ENCODE measurements at places on chromosomes 7 and 10.

DNA sequence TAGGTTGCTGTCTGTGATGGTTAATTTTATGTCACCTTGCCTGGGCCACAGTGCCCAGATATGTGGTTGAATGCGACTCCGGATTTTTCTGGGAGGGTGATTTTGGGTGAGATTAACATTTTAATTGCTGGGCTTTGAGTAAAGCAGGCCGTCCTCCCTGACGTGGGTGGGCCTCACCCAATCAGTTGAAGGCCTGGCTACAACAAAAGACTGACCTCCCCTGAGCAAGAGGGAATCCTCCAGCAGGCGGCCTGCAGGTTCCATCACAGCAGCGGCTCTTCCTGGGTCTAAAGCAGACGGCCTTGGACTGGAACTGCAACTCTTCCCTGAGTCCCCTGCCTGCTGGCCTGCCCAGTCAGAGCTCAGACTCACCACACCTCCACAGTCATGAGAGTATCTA lies 114.2 kb downstream of the SFMBT2 start:
- DNase-seq = no peak

- no peak for DNase-seq
Observed at GRCh38 chr7:81960026-81960425, 190.2 kb upstream of the HGF start.

GRCh38 chr10:73867126-73867807 lies 7.1 kb downstream of the CAMK2G start:
- DNase-seq = no peak

GRCh38 chr7:42278344-42278743 lies 41.3 kb upstream of the GLI3 start:
- DNase-seq = no peak

- DNase-seq = peak; percentile 50
Observed at GRCh38 chr10:70296406-70296899, 12.6 kb upstream of the NPFFR1 start.

- no peak for DNase-seq
Observed at GRCh38 chr10:114375047-114375446, 29.3 kb downstream of the AFAP1L2 start.

GRCh38 chr7:46123-46829 lies 146.1 kb upstream of the FAM20C start:
- DNase-seq = no peak

DNA sequence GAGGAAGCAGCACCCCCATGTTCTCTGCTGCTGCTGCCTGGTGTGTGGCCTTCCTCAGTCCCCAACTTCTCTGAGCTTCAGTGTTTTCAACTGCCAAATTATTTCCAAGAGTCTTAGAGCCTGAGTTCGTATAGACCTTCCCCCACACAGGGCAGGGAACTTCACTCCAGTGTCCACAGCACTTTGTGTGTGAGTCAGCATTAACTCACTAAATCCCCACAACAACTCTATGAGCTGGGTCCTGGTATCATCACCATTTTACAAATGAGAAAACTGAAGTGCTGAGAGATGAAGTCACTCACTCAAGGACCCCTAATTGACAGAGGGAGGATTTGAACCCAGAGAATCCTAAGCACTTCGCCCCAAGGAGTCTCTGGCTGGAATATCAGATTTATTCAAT lies 48.3 kb downstream of the ADCYAP1R1 start:
- DNase-seq = no peak

DNA sequence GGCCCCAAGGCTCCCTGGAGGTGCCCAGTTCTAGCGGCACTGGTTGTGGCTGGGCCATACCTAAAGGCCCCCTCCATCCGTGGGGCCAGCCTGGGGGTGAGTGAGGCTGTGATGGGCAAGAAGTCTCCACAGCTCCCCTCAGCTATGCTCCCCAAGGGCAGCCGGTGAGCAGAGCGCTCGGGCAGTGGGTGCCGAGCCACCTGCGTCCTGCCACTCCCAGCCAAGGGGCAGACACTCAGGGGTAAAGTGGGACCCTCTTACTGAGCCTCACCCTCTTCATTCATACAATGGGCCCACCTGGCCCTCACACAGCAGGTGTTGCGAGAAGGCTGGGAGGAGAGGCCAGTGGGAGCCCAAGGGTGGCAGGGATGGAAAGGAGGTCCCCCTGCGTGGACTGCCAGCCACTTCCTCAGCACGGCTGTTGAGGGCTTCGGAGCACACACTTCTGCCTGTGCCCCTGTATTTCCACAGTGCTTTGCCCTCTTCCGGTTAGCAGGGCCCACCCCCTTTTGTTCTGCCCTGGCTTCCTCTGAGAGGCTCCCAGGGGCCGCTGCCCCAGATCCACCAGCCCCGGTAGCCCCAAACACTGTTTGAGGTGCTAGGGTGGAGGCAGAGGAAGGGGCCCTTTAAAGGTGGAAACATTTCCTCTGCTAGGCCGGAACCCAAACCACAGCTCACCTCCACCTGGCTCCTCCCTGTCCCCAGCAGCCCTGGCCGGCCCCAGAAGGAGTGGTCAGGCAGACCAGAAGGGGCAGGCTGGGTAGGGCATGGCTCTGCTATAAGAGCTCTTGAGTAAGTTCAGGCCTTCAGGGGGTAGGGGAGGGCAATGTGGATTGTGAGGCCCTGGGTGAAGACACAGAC lies 16.4 kb upstream of the C10orf105 start:
- DNase-seq = no peak

GRCh38 chr10:11748866-11749265 lies 6.7 kb downstream of the ECHDC3 start:
- no peak for DNase-seq

- no peak for DNase-seq
Observed at GRCh38 chr10:86798611-86799010, 42.2 kb downstream of the BMPR1A start.

GRCh38 chr10:125397608-125398007 lies 237.2 kb upstream of the CTBP2 start:
- DNase-seq = no peak

DNA sequence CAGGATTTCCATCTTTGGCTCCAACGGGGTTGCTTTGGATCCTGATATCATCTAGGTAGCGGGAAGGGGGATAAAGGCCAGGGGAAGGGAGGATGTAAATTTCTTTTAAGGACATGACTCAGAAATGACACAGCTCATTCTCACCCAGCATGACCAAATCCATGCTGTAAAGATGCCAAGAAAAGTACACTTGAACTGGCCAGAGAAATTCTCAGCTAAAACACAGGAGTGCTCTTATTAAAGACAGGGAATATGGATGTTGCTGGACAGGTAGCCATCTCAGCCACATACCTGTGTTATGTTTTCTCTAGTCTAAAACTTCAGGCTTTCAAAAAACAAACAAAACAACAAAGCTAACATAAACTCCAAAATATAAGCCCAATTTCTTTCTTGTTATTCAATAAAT lies 68.3 kb downstream of the NAMPT start:
- DNase-seq = peak; percentile 98

- no peak for DNase-seq
Observed at GRCh38 chr7:139708541-139708940, 69.3 kb downstream of the HIPK2 start.

GRCh38 chr7:25854608-25855497 lies 297.1 kb upstream of the NFE2L3 start:
- no peak for DNase-seq

GRCh38 chr10:78899098-78899754 lies 169.5 kb upstream of the ZMIZ1 start:
- no peak for DNase-seq

DNA sequence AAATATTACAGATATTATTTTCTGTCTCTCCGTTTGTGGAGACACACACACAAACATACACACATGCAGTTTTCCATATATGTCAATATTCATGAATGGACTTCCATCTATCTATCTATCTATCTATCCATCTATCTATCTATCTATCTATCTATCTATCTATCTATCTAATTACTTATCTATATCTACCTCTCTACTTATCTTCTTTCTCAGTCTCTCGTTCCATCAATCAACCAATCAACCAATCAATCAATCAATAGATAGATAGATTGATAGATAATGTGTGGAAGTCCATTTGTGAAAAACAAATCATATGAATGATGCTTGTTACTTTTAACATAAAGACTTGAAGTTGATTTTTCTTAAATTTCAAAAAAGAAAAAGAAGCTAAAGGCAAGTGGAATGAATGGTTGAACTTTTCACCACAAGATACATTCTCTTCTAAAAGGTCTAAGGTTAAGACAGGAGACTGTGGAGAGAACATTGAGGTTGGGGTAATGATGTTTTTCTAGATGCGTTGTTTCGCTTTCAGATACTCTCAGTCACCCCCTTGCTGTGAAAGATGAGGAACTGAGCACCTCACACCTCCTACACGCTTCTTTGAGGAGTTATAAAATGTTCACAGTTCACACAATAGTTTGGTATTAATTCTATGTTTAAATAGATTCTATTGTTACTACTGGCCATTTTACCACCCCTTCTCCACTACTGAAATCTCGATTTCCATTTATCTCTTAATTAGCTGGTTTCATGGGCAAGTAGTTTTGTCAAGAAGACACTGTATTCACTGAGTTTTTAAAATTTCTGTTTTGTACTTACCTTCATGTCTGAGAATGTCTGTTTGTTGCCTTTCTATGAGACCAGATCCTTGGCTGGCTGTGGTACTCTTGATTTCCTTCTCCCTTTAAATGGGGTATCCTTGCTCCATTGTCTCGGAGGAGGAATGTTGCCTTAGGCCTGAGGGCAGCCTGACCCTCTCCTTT lies 114.1 kb downstream of the EMX2 start:
- no peak for DNase-seq

DNA sequence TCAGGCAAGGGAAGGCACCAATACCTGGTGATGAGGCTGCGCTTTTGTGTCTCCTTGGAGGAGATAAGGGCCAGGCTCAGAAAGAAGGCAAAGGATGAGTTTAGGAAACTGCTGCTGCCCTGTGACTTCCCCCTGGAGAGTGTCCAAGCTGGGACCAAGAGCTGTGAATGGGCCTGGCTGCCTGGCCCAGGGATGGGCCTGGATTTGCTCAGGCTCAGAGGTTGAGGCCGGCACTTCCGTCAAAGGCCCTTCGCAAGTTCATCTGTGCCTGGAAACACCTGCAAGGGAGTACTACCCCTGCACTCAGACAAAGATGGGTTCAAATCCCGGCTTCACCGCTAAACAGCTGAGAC lies 50.5 kb upstream of the NANOS1 start:
- DNase-seq = no peak

GRCh38 chr10:88389456-88389855 lies 193.7 kb downstream of the RNLS start:
- DNase-seq = no peak

GRCh38 chr10:127374901-127375300 lies 174.2 kb upstream of the NPS start:
- DNase-seq = no peak

DNA sequence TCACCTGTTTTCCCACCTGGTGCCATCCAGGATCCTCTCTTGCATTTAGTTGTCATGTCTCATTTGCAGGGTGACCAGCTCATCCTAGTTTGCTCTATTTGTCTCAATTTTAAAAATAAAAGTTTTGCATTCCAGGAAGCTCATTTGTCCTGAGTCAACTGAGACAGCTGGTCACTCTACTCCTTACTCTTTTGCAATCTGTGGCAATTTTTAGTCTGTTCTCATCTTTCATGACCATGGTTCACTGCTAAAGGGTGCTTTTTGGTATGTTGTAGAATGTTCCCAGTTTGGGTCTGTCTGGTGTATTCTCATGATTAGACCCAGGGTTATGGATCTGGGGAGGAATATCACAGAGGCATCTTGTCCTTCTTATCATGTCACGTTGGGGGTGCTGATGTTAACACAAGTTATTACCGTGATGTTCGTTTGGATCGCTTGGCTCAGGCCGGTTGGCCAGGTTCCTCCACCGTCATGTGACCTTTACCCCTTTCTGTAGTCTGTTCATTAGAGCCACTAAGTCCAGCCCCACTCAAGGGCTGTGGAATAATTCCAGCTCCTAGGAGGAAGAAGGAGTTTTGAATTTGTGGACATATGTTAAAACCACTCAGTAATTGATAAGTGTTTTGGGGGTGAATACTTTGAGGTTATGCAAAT lies 103.3 kb upstream of the IGFBP3 start:
- no peak for DNase-seq

DNA sequence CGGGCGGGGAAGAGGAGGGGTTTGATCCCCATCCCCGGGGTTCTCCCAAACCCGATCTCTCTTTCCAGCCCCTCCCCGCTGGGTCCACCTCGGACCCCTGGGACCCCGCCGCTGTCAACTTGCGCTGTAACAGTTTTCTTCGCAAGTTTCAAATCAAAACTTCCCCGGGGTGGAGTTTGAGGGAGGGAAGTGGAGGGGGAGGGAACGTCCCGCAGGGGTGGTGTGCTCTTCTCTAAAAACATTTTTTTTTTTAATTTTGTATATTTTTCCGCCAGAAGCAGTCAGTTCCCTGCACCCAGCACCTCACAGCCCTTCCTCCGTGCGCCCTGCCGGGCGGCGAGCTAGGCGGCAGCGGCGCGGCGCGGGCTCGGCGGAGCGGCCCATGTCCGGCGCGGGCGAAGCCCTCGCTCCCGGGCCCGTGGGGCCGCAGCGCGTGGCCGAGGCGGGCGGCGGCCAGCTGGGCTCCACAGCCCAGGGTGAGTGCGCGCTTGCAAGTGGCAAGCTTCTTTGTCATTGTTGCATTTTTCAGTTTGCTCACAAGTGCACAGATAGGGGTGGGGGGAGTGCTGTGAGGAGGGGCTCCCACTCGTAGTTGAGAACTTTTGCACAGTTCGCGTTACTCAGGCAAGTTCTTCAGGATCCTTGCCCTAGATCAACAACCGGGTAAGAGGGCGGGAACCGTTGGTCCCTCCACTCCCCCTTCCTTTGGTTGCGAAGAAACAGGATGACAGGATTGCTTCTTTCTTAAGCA lies 933 bp downstream of the MDFIC start:
- peak; percentile 12 for DNase-seq

- DNase-seq = no peak
Observed at GRCh38 chr10:7365027-7365745, 45.6 kb downstream of the SFMBT2 start.

DNA sequence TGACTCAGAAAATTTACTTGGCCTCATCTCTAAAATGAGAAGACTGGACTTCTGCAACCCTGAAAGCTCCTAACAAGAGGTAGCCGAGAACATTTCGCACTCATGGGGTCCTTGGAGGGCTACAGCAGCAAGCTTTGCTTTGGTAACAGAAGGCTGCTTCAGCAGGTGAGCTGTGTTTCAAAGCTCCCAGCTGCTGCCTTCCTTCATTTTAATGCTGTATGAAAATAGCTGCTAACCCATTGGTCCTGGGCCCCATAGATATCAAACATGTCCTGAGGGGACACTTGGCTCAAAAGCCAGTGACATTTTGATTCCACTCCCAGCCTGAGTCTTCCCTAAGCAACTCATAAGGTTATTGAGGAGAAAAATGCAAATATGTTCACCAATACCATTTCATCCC lies 14.3 kb upstream of the MALSU1 start:
- DNase-seq = no peak

DNA sequence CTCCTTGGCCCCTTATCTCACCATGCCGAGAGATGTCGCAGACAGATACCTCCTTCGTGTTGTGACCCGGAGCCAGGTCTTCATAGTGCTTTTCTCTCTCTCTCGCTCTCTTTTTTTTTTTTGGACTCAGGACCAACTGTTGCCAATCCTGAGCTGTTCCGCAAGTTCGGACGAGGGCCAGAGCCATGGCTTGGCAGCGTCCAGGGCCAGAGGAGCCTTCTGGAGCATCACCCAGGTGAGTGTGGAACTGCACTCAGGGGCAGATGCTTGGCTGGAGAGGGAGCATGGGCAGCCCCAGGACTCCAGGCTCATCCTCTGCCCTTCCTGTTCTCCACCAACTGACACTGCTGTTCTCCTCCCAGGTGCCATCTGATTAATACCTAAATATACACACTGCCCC lies 7.8 kb downstream of the ZNF862 start:
- no peak for DNase-seq

- no peak for DNase-seq
Observed at GRCh38 chr7:145951566-145951965, 165.0 kb upstream of the CNTNAP2 start.

- no peak for DNase-seq
Observed at GRCh38 chr7:30634193-30634626, 39.5 kb downstream of the GARS1 start.

- DNase-seq = no peak
Observed at GRCh38 chr7:46955531-46955930, 626.4 kb downstream of the TNS3 start.
